ENCODE measurements at places on chromosomes 16 and 17. TPM values are rescaled to one million over a fixed set of nuclear protein-coding genes. Genes with fewer than 3 reads are reported as not detected.

The CES1 gene
- total RNA-seq = 41.6 TPM

The TCAP gene
- 0.25 TPM for total RNA-seq

The FBXL19 gene
- 13.2 TPM for total RNA-seq

The CCL22 gene
- not detected for total RNA-seq

The JUP gene
- 23.7 TPM for total RNA-seq

The ST6GALNAC1 gene
- not detected for total RNA-seq

The WWP2 gene
- total RNA-seq = 13.8 TPM

The NEUROD2 gene
- total RNA-seq = not detected

The EVPL gene
- total RNA-seq = not detected

The FZD2 gene
- 22.6 TPM for total RNA-seq

The CYGB gene
- total RNA-seq = 126 TPM

The SOST gene
- total RNA-seq = not detected

The NLGN2 gene
- 23.5 TPM for total RNA-seq

The TNFSF13 gene
- total RNA-seq = 8.0 TPM

The GDE1 gene
- 47.1 TPM for total RNA-seq

The KCNJ12 gene
- total RNA-seq = 0.20 TPM

The CRYM gene
- total RNA-seq = 1.4 TPM

The MARVELD3 gene
- total RNA-seq = not detected

The C17orf107 gene
- total RNA-seq = 4.3 TPM

The PPP1R27 gene
- total RNA-seq = not detected

The RPA1 gene
- total RNA-seq = 26.0 TPM

The ALOX15 gene
- total RNA-seq = not detected

The SCGB1C2 gene
- total RNA-seq = not detected

The VPS4A gene
- total RNA-seq = 24.6 TPM

The RHBDL1 gene
- 1.5 TPM for total RNA-seq

The TBC1D3H gene
- not detected for total RNA-seq

The JPH3 gene
- total RNA-seq = not detected

The OTOA gene
- not detected for total RNA-seq

The NPIPA2 gene
- total RNA-seq = not detected

The PDPR gene
- total RNA-seq = 22.0 TPM

The KCNH6 gene
- not detected for total RNA-seq

The TMEM100 gene
- total RNA-seq = 2.9 TPM

The EFNB3 gene
- total RNA-seq = 8.4 TPM

The PHB1 gene
- 52.6 TPM for total RNA-seq

The PDIA2 gene
- total RNA-seq = 0.94 TPM

The TNK1 gene
- total RNA-seq = 0.05 TPM

The ZACN gene
- total RNA-seq = not detected

The TMEM98 gene
- 144 TPM for total RNA-seq

The MT1X gene
- total RNA-seq = 32.3 TPM

The KRTAP4-6 gene
- not detected for total RNA-seq
